ENCODE measurements at places on chromosomes 4 and X.

- DNase-seq, result no peak
Measured at GRCh38 chrX:1941321-1941720, 326.5 kb downstream of the ASMT start.

DNA sequence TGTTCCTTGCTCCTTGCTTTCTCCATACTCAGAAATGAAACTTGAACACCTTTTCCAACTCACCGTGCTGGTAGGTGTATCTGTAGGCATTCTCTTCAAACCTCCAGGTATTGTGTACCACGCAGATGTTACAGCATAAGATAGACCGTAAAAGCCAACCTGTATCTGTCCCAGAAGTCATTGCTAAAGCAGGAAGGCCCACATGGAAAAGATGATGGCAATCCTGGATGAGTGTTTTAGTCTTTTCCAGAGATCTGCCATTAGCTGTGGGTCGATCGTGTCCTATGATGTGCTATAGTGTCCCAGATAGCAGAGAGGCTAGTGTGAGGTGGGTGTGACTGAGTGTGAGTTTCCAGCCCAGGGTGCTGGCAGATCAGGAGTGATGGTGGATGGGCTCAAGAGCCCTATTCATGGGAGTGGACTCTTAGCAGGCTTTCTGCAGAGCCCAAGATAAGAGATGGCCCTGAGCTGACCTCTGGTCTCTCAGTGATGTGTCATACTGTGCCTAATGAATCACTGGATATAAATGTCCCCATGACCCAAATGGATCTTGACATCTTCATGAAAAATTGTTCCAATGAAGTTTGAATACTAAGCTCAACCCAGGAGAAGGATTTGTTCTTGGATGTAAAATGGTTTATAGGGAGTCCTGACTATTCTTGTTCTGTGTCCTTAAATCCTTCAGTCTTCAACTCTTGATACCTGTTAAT lies 69.1 kb upstream of the WDR1 start:
- no peak for DNase-seq

DNA sequence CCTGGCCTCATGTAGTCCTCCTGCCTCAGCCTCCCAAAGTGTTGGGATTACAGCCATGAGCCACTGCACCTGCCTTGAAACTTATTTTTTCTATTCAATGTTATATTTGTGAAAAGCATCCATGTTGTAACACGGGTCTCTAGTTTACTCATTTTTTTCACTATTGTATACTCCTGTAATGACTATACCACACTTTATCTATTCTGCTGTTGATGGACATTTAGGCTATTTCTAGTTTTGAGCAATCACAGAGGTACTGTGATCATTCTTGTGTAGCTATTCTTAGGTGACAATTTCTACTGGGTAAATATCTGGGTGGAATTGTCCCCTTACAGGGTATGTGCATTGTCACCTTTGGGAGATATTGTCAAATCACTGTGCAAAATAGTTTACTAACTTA lies 3.6 kb downstream of the DRP2 start:
- no peak for DNase-seq

DNA sequence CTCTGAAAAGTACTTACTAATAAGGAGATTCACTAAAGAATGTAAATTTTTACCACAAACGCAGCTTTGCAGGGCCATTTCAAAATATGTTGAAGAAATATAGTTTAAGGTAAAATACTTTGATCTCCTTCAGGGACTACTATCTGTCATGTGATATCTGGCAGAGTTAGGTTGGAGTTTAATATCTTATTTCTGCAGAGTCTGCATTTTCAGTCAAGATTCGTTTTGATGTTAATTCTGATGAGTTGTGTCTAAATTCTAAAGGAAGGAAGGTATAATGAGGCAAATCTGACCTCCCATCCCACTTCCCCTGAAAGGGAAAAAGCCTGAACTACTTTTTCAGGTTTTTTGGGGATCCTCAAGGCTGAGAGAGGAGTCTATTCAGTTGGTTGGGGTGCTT lies 123.9 kb upstream of the TECRL start:
- no peak for DNase-seq

GRCh38 chr4:111501946-111502345 lies 643.3 kb upstream of the FAM241A start:
- no peak for DNase-seq

DNA sequence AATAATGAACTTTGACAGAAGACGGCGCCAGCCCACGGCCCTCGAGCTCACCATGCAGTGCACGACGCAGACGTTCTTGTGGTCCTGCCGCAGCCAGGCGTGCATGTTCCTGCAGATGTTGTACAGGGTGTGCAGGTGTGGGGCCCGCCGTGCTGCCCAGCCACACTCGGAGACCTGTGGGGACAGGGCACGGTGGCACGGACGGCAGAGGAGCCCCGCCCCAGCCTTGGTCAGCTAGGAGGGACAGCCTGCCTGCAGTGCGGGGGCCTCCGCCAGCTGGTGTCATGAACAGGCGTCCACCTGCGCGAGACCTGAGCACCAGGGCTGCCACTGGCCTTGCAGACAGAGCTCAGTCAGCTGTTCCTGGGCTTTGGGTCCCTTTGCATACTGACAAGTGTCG lies 49.5 kb downstream of the GAK start:
- DNase-seq, result no peak
